ENCODE measurements at places on chromosomes 11 and 22.

DNA sequence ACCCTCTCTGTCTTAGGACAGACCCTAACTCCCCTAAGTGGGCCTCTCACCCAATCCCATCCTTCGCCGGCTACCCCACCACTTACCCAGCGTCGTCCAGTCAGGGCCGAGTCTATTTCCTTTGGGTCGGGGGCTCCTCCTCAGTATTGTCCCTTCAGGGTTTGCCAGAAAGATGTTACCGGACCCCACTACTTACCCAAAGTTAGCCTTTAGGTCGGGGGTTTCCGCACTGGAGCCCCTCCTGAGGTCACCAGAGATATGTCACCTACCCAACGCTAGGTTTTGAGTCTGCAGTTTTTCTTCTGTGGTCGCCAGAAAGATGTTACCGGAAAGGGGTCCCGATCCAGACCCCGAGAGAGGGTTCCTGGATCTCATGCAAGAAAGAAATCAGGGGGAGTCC, 17.9 kb upstream of the B4GALNT4 start:
- H3K27me3 ChIP-seq: peaks cover 72% of the 10 kb centered on the region
- peaks cover 17% of the 10 kb centered on the region for H3K4me1 ChIP-seq
- H3K27ac ChIP-seq: no peak overlapping the region
- no peak for DNase-seq

DNA sequence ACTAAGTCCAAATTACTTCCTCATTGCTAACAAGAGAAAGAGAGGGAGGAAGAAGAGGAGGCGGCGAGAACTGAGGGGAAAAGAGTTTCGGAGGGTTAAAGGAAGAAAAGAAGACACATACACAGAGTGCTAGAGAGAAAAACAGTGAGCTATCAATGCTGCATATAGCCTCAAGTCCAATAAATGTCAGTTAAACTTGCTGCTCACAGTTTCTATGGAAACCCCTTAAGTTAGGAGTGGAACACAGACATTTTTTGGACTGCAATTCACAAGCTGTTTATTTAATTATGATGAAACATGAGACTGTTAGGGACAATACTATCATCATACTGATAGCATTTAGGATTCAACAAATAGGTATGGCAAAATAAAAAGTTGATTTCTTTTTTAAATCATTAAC, 1320.4 kb downstream of the LRRC4C start:
- H3K27me3 ChIP-seq: no peaks in the 10 kb centered on the region
- no peaks in the 10 kb centered on the region for H3K4me1 ChIP-seq
- no peaks in the 10 kb centered on the region for H3K36me3 ChIP-seq
- DNase-seq: no peak

GRCh38 chr11:134711588-134711987, 299.5 kb upstream of the B3GAT1 start:
- no peak overlapping the region for H3K4me3 ChIP-seq

DNA sequence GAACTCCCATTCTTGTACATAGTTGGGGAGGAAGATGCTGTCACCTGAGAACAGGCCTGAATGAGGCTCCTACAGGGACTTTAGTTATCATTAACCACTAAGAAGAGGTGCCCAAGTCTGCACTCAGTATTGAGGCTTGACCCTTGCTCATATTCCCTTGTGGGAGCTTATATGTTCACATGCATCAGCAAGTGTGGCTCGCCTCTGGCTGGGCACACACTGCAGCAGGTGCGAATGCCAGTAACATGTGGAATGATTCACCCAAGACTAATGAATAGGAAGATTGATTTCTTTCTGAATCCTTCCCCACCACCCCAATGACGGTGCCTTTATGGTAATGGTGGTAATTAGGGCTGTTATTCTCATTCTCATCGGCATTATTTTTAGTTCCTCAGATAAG, 127.3 kb downstream of the FEZ1 start:
- no peaks in the 10 kb centered on the region for H3K36me3 ChIP-seq
- H3K4me3 ChIP-seq: no peak overlapping the region
- peaks cover 6% of the 10 kb centered on the region for H3K4me1 ChIP-seq

DNA sequence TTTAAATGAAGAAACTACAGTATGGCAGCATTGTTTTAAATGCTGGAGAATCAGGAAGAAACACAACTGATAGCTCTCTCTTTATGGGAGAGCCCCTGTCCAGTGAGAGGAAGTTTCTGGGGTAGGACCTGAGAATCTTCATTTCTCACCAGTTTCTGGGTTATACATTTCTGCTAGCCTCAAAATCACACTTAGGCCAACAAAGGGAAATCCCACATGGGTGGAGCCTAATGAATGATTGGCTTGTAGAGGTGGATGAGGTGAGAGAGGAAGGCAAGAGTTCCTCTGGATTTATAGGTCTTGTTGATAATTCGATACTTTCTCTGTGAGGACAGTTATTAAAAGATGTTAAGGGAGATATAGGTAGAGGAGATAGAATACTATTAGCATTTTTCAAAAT, 1397.3 kb upstream of the TENM4 start:
- H3K27ac ChIP-seq: no peak overlapping the region
- H3K4me3 ChIP-seq: no peak overlapping the region

DNA sequence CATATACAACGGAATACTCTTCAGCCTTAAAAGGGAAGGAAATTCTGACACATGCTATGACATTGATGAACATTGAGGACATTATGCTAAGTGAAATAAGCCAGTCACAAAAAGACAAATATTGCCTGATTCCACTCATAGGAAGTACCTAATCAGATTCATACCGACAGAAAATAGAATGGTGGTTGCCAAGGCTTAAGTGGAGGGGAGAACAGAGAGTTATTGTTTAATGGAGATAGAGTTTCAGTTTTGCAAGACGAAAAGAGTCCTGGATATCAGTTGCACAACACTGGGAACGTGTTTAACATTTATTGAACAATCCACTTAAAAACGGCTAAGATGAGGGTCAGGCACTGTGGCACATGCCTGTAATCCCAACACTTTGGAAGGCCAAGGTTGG, 45.6 kb upstream of the HIPK3 start:
- no peak overlapping the region for H3K4me3 ChIP-seq
- DNase-seq: no peak
- no peaks in the 10 kb centered on the region for H3K36me3 ChIP-seq

Data from MM.1S (cell line).